ENCODE measurements at places on chromosomes 6 and 20.

- no peak for DNase-seq
These were observed 48.1 kb downstream of the CTCFL start for GRCh38 chr20:57476641-57477461.

DNA sequence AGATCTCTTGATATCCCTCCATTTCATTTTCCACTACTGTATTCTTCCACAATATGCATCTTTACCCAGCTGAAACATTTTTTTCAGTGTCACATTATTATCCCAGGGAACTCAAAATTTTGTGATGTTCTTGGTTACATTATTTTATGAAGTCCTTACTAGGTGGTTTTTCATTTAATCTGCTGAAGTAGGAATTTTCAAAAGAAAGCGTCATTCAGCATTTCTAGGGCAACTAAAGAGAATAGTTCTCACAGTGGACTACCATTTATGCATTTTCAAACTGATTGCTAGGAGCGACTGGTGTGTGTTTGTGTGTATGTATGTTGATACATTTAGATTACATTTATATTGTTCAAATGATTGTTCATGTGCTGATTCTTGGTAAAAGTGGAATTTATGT is 2.4 kb upstream of the TMEM30A start:
- DNase-seq: no peak

- DNase-seq: no peak
These were observed 75.1 kb downstream of the SEL1L2 start for GRCh38 chr20:13915284-13915683.

DNA sequence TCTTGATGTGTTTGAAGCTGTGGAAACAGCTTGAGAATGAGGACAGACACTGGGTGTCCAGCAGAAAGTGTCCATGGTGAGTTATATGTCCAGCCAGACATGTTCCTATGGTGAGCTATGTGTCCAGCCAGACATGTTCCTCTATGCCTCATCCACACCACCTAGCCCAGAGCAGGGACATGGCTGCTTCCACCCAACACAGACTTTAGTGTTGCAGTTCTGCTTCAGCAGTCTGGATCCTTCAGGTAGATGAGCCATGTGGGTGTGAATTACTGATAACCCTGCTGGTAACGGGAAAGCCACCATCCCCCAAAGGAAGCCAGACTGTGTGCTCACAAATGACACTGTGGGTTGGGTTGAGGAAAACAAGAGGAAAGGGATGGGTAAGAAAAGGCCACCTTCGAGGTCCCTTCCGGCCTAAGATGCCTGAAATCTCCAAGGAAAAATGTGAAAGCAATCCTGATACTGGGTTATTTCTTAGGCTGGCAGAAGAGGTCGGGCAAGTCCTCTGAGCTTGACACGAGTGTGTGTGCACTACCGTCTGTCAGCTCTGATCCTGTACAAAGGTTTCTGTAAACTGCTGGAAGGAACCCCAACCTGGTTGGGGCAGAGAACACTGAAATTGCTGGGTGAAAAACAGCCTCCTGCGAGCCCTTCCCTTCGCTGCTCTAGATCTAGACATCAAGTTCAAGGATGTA is 77.8 kb downstream of the NINL start:
- DNase-seq: no peak

DNA sequence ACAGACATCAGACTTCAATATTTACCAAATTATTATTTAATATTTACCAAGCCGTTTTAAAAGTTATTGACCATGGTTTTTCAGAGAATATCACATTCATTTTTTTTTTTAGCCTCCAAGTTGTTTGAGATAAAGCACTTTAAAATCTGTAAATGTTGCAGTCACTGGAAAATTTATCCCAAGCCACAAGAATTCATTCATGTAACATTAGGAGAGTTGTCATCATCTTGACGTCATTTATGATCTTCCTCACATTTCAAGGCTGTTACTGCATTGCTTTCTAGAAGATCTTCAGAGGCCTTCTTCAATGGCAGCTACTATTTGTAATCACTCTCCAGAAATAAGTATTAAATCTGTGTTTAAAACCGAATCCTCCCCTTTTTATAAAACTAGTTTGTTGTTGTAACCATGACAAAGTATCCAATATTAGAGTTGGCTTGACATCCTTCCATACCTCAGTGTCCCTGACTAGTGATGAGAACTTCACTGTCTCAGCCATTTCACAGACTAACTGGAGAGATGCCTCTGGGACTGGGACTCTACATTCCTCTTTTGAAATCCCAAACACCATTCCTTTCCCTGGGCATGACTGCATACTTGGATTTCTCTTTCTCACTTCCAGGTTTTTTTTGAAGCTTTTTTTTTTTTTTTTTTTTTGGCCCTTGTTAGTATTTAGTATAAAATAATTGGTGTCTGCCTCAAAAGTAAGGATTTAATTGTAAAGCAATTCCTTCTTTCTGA is 100.1 kb downstream of the ZFAND3 start:
- no peak for DNase-seq

GRCh38 chr6:98971303-98971702 is 23.6 kb upstream of the FBXL4 start:
- DNase-seq: no peak

GRCh38 chr6:52801188-52801841 is 2.3 kb downstream of the GSTA1 start:
- DNase-seq: no peak

- DNase-seq: no peak
These were observed 57.2 kb downstream of the RIPOR3 start for GRCh38 chr20:50634191-50634590.

- DNase-seq: no peak
These were observed 117.9 kb downstream of the LAMP5 start for GRCh38 chr20:9632265-9632664.

DNA sequence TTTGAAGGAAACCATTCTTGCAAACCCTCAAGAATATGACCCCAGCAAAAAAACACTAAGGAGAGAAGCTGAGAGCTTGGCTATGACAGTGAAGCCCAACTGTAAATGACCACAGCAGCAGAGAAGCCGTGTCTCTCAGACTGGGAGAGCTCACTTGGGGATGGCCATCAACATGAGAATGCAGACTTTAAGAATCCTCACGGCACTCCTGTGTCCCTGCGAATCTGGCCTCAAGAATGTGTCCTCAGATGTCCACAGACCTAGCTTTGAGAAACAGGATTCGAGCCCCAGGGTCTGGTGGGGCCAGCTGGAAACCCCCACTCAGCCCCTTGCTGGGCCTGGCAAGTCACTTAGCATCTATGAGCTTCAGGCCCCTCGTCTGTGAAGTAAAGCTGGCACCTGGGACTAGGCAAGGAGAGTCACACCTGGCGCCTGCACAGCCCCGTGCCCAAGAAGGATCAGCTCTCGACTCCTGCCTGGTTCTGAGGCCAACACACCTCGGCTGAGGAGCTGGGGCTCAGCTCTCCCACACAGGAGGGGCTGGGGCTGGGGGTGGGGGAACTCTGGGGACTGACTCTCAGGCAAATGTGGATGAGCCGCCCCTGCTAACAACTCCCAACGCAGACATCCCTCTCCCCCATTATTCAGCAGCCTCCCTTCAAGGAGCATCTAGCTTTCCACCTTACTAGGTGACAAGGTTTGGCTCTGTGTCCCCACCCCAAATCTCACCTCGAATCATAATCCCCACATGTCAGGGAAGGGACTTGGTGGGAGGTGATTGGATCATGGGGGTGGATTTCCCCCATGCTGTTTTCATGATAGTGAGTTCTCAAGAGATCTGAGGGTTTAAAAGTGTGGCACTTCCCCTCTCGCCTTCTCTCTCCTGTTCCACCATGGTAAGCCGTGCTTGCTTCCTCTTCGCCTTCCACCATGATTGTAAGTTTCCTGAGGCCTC is 97.7 kb downstream of the GRM4 start:
- no peak for DNase-seq

- DNase-seq: no peak
These were observed 248.7 kb upstream of the JAG1 start for GRCh38 chr20:10922506-10922905.

DNA sequence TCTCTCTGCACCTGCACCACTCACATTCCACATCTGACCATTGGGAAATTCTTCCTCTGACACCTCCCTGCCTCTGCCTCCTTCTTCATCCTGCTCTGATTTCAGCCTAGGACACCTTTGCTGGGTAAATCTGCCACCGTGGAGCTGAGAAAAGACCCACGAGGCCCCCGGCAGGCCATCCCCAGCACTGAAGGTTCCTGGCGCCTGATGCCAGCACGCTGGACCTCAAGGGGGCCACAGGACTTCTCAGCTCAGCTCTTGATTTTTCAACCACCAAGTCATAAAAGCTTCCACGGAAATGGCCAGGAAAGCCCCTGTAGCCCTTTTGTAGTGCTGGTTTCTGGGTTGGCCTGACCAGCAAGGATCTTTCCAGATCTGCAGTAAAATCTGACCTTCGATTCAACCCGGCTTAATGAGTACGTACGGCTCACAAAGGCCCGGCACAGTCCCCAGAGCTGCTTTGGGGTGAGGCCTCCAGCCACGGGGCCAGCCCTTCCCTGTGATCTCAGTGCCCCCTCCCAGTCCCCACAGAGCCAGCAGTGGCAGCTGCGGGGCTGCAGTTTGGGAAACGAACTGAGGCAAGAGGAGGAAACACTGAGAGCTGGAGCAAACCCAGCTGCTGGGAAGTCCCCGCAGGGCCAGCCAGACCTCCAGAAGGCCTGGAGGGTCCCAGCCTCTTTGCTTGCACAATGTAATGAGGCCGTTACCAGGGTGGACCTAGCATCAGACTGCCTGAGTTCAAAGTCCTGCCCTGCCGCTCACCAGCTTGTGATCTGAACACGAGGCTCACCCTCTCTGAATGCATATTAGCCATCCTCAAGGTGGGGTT is 157.5 kb downstream of the BMP7 start:
- DNase-seq: no peak

DNA sequence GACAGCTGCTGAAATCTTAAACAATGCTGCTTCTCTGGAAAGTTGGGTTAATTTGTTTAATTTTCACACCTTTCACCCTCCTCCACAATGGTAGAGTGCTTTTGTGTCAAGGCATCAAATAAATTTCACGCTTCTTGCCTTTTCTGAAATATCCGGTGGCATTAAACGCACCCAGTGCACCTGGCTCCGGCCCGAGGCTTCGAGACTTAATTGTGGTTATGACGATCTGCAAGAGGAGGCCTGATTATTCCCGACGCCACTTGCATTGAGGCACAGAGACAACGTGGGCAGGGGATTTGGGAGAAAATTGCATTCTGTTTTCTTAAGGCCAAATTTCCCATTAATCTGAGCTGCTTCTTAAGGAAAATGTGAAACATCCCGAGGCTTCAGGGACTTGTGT is 152.2 kb downstream of the CDH4 start:
- no peak for DNase-seq

DNA sequence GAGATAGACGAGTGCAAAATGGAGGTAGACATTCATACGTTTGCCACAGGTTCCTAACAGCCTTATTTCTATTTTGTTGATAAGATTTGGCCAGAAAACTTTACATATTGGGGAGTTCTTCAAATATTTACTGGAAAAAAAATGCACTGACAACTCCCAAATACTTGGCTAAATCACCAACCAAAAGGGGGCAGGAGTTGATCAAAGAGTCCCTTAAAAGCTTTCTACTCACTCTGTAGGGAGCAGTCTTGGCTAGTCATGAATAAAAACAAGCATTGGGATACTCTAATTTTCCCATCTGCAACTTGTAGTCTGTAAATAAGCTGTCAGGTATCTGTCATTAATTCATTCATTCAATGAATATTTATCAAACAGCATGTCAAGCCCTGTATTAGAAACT is 18.4 kb downstream of the TENT5A start:
- DNase-seq: no peak

DNA sequence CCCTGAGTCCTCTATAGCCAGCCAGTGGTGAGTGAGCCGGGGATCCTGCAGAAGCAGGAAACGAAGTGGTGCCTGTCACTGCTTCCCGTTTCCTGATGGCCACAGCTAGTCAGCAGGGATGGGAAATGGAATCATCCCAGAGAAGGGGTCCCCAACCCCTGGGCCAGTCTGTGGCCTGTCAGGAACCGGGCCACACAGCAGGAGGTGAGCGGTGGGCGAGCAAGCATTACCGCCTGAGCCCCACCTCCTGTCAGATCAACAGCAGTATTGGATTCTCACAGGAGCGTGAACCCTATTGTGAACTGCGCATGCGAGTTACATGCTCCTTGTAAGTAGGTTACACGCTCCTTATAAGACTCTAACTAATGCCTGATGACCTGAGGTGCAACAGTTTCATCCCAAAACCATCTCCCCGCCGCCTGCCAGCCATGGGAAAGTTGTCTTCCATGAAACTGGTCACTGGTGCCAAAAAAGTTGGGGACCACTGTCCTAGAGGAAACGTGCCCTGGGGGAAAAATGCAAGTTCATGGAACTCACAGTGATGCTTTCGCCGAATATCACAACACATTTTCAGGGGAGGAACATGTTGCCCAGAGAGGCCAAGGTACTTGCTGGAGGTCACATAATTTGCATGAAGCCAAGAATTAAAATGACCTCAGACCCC is 113.8 kb downstream of the JPH2 start:
- no peak for DNase-seq

- DNase-seq: no peak
These were observed 33.0 kb downstream of the RRBP1 start for GRCh38 chr20:17648791-17649730.

DNA sequence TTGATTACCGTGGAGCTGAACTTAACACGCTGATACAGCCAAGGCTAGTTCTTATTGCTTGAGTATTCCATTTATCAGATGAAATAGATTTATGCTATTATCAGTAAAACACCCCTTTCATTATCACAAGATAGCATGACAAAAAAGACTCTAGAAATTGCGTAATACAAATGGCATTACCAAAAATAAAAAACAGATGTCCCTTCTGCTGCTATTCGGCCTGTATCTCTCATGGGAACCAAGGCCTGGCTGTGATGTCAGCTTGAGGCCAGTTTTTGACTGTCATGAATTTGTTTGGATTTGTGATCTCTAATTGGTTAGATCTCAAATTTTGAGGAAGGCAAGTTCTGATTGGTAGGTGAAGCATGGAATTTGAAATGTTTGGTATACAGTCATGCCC is 25.2 kb downstream of the MEI4 start:
- DNase-seq: no peak

DNA sequence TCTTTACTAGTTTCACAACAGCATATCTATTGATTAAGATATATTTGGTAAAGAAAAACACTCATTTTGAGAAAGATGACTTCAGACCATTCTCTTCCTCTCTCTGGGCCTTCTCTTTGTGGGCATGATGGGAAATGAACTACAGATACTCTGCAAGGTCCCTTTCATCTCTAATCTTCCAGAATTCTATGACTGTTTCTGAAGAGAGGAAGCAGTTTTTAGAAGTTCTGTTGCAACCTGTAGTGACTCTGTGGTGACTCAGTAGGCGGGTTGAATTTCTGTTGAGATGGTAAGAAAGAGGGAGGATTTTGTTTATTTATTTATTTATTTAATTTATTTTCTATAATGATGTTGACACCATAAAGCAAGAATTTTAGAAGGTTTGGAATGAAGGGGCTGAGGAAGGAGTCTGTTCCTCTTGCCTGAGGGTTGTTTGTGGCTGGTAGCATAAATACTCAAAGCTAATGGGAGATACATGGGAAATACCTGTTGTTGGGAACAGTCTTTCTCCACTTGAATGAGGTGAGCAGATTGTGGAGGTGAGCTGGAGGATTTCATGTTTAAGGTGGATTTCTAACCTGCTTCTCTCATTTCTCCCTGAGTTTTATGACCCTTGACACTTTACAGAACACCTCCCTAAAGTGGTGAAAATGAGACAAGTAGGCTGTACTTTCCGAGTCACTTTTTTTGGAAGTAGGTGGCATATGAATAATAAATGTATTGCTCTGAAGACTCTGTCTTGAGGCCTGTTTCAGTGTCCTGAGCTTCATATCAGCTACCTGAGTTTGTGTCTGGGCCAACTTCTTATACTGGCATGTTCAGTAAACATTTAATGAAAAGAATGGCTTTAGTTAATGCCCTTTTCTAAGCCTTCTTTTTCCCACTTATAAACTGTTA is 15.0 kb downstream of the ACSS2 start:
- DNase-seq: peak; percentile 57
